H1 (cell line): ENCODE measurements at places on chromosomes 12 and 14. TPM values are rescaled to one million over a fixed set of nuclear protein-coding genes. Genes with fewer than 3 reads are reported as not detected.

The IAPP gene
- not detected in 2 replicates for total RNA-seq

The NTF3 gene
- total RNA-seq, result 1.2 and 2.3 TPM in 2 replicates

DNA sequence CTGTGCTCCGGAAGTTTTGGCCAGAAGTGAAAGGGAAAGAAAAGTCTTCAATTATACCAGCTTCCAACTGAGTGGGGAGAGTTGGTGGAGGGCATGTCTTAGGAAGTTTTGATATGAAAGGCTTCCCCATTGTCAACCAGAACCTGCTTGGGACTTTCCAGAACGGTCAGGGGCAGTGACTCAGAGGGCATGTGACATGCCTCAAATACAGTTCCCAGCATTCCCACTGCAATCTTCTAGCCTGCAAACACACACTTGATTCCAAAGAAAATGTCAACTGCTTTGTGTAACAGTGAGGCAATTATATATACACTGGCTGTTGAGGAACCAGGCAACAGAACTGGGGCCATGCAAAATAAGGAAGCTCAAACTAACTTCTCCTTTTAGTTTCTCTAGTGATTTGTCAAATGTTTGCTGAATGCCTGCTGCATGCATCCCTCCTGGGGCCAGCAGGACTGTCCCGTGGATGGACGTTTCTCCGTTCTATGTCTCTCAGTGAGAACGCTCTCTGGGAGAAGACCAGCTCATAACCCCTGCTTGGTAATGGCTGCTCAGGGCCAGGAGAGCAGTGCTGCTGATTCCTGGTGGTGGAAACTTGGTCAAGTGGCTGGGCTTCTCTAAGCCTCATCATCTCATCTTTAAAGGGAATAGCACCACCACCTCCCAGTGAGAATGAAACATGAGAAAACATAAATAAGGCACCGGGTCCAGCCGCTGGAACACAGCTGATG, 18.3 kb downstream of the SLC25A47 start:
- H3K27ac ChIP-seq, result peak overlapping the region; percentile 34; the same call in 1 of the 2 replicates
- no peak overlapping the region for H3K4me3 ChIP-seq
- peaks cover 26% of the 10 kb centered on the region; the same call in 1 of the 2 replicates for H3K36me3 ChIP-seq
- no peaks in the 10 kb centered on the region for H3K27me3 ChIP-seq
- DNase-seq, result no peak
- no peaks in the 10 kb centered on the region for H3K4me1 ChIP-seq

DNA sequence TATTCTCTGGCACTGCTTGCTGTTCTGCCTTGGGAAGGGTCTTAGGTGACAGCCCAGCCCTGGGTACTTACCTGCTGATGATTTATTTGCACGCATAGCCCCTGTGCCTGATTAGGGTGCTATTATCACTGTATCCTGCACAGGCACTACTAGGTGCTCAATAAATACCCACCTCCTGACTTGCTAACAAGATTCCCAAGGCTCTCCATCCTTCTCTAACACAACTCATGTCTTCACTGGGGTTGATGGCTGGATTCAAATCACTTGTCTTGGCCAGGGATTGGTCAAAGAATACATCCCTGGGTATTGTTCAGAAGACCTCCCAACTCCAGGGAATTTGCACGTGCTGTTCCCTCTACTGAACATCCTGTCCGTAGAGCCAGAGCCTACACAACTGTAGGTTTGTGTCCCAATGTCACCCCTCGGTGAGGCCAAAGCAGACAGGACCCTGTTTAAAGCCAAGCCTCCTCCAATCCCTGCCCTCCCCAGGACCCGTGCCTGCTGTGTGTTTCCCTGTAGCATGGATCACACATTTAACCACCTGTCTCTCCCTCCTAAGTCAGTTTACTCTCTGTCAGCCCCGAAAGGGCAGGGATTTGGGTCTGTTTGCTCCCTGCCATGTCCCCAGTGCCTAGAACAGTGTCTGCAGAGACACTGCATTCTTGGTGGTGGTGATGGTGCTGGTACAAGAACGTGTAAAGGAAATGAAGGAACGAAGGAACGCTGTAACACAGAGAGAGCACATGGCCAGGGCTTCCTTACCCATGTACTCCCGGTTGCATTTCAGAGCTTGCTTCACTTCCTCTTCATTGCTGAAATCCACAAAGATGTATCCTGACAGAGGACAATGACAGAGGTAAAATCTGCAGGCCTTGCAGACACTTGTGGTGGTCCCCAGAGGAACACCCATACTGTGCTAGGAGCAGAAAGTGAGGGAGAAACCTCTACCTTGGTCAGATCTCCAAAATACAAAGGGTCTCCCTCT, 16.5 kb downstream of the RBM19 start:
- peaks cover 55% of the 10 kb centered on the region for H3K36me3 ChIP-seq
- no peak overlapping the region for H3K4me3 ChIP-seq
- H3K4me1 ChIP-seq, result no peaks in the 10 kb centered on the region
- no peak overlapping the region for H3K27ac ChIP-seq

GRCh38 chr14:72261068-72261467, 328.8 kb downstream of the RGS6 start:
- H3K36me3 ChIP-seq, result no peaks in the 10 kb centered on the region
- no peaks in the 10 kb centered on the region for H3K27me3 ChIP-seq
- H3K27ac ChIP-seq, result no peak overlapping the region
- H3K4me3 ChIP-seq, result no peak overlapping the region
- no peak for DNase-seq

- H3K27ac ChIP-seq, result no peak overlapping the region
- H3K4me1 ChIP-seq, result no peaks in the 10 kb centered on the region
- no peaks in the 10 kb centered on the region for H3K27me3 ChIP-seq
- no peaks in the 10 kb centered on the region for H3K36me3 ChIP-seq
Observed at GRCh38 chr14:42140001-42140400, 533.3 kb downstream of the LRFN5 start.

DNA sequence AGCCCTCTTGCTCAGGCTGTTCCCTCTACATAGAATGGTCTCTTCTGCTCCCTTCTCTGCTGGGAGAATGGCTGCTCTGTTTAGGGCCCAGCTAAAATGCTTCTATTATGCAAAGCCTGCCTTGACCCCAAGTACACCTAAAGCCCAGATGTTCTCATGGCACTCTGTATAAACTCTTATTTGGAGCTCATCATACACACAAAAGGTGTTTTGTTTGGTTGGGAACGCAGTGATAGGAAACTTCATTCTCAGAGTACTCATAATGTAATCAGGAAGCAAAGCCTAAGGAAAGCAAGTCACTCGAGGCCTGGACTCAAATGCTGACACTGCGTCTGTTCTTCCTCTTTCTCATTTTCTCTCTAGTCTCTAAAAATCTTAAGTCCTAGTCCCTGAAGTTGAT, 38.2 kb upstream of the SYCP3 start:
- DNase-seq, result no peak
- no peak overlapping the region for H3K27ac ChIP-seq
- no peak overlapping the region for H3K4me3 ChIP-seq
- H3K36me3 ChIP-seq, result no peaks in the 10 kb centered on the region

GRCh38 chr12:121456551-121456950, 56.6 kb downstream of the RNF34 start:
- H3K27ac ChIP-seq, result no peak overlapping the region
- DNase-seq, result no peak
- peaks cover 5% of the 10 kb centered on the region; the same call in 1 of the 2 replicates for H3K4me1 ChIP-seq
- H3K36me3 ChIP-seq, result peaks cover 10% of the 10 kb centered on the region; the same call in 1 of the 2 replicates
- H3K27me3 ChIP-seq, result no peaks in the 10 kb centered on the region

DNA sequence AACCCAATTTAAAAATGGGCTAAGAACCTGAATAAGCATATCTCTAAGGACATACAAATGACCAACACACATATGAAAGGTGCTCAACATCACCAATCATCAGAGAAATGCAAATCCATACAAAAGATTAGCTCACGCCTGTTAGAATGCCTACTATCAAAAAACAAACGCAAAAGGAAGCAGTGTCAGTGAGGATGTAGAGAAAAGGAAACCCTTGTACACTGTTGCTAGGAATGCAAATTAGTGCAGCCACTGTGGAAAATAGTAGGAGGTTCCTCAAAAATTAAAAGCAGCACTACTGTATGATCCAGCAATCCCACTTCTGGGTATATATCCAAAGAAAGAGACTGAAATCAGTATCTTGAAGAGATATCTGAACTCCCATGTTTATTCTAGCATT, 133.0 kb downstream of the CPNE8 start:
- no peak overlapping the region for H3K4me3 ChIP-seq
- no peaks in the 10 kb centered on the region for H3K36me3 ChIP-seq
- H3K4me1 ChIP-seq, result no peaks in the 10 kb centered on the region
- H3K27ac ChIP-seq, result no peak overlapping the region

- no peaks in the 10 kb centered on the region for H3K27me3 ChIP-seq
- H3K36me3 ChIP-seq, result no peaks in the 10 kb centered on the region
- no peak for DNase-seq
- peaks cover 3% of the 10 kb centered on the region for H3K4me1 ChIP-seq
Observed at GRCh38 chr12:132084621-132085290, 59.4 kb downstream of the DDX51 start.

GRCh38 chr14:100899884-100900771, 3.4 kb downstream of the RTL1 start:
- peaks cover 32% of the 10 kb centered on the region for H3K27me3 ChIP-seq
- peaks cover 5% of the 10 kb centered on the region for H3K4me1 ChIP-seq
- H3K36me3 ChIP-seq, result no peaks in the 10 kb centered on the region
- DNase-seq, result no peak
- peak overlapping the region; percentile 25; the same call in 1 of the 2 replicates for H3K4me3 ChIP-seq

GRCh38 chr12:24379433-24379832, 430.0 kb upstream of the SOX5 start:
- peaks cover 3% of the 10 kb centered on the region for H3K4me1 ChIP-seq
- no peak overlapping the region; the same call in 1 of the 2 replicates for H3K4me3 ChIP-seq
- H3K27ac ChIP-seq, result no peak overlapping the region
- H3K36me3 ChIP-seq, result no peaks in the 10 kb centered on the region
- DNase-seq, result no peak

GRCh38 chr12:80472911-80473500, 29.0 kb downstream of the PTPRQ start:
- H3K36me3 ChIP-seq, result no peaks in the 10 kb centered on the region
- H3K4me1 ChIP-seq, result no peaks in the 10 kb centered on the region
- no peak for DNase-seq

DNA sequence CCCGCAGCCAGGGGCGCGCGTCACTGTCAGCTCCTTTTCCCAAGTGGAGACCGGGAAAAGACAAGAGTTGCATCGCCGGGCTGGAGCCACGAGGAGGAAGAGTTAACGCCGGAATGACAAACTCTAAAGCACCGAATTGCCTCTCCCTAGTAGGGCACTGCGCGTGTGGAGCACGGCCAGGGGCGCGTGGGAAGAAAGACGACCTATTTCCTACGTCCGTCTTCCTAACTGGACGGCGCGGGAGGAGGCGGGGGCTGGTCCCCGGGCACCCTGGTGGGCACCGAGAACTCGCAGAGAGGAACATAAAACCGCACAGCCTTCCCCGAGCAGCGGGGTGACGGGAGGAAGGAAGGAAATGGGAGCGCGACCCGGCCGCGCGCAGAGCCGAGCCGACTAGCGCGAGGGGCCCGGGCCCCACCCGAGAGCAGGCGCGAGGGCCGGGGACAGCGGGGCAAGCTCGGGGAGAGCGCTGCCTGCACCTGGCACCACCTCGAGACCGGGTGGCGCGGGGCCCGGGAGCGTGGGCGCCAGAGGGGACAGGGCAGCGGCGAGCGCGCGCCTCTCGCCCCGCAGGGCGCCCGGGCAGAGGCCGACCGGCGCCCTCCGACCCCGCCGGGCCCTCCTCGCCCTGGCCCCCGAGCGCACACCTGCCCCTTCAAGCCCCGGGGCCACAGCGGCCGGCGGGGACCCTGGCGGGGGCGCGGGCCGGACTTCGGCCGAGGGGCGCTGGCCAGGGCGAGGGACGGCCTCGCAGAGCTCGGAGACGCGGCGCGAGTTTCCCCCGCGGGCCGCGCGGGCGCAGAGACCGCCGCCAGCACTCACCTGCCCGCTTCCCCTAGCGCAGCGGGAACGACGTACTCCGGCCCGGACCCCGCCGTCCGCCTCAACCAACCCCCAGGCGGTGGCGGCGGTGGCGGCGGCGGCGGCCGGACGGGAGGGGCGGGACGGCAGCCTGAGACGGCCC, at the start of gene SETD3:
SETD3 (minus strand) TSS at position 954 of the 964 bp plus-strand sequence. CDS start 15,054 bp downstream, outside the sequence.
- H3K27ac ChIP-seq, result peak within 1 kb of the TSS; percentile 91; the same call in 1 of the 2 replicates
- peak within 1 kb of the TSS; percentile 95 for H3K4me3 ChIP-seq
- no peaks in the 10 kb centered on the region for H3K36me3 ChIP-seq
- no peaks in the 10 kb centered on the region for H3K27me3 ChIP-seq
- no peak for DNase-seq
- H3K4me1 ChIP-seq, result no peaks in the 10 kb centered on the region; the same call in 1 of the 2 replicates
